Fibroblast of mammary gland (primary cell): ENCODE measurements at places on chromosomes 13 and 19.

DNA sequence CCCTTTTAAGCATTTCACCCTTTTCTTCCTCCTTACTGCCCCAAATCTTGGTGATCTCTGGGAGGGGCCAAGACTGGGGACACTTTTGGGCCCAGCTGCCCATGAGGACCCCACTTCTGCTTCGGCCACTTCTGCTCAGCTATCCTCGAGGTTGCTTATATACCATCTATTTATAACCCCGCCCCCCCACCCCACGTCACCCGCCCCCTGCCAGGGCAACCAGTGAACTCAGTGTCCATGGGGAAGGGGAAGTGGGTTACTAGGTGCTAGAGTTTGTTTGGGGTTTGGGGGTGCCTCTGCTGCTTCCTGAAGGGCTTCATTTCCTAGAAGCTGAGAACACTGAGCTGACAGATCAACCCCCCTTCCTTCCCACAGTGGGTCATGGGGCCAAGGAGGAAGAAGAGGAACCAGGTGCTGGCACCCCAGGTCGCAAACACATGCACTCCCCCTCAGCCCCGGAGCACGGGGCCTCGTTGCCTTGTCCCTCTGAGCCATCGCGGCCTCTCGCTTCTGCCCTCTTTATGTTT is 6.1 kb upstream of the ADGRE5 start:
- DNase-seq = no peak

DNA sequence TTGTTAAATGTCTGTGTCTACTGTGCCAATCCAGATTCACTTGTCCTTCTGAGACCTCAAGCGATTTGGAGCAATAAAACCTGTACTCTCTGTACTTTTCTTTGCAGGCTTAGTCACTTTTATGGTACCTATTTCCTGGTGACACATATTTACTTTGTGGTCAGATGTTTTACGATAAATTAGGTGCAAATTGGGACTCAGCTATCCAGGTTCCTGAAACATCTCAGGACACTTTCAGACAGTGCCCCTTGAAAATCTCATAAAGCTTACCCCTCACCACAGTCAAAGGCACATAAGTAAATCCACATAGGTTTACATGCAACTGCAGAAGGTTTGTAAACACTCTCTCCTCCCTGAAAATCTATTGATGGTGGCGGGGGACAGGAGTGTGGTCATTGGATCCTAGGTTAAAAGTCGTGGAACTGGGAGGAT is 438.8 kb downstream of the EFNB2 start:
- peak; percentile 76 for DNase-seq

GRCh38 chr19:48918801-48919247 is 14.7 kb upstream of the DHDH start:
- DNase-seq = no peak

DNA sequence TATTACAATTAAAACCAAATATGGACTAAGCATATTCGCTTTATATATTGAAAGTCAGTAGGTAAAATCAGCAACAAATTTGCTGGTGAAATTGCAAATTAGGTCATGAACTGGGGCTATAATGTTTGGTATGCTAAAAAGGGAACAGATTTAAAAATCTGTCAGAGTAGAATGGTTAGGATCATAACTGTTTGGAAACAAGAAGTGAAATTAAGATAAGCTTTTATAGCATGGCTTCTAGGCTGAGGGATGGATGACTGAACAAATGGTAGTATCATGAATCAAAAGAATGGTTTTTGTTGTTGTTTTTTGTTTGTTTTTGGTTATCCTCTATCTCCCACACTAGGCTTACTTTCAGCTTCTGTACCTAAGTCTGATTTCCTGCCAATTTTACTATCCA is 1090.4 kb downstream of the PCDH9 start:
- DNase-seq = no peak

- peak; percentile 69 for DNase-seq
These were observed 22.1 kb downstream of the MIPEP start for GRCh38 chr13:23867027-23867491.

- no peak for DNase-seq
These were observed 2.3 kb downstream of the ANKRD24 start for GRCh38 chr19:4184718-4185352.

- no peak for DNase-seq
These were observed 5.1 kb downstream of the ZSWIM9 start for GRCh38 chr19:48175578-48175977.

- DNase-seq = no peak
These were observed 12.0 kb downstream of the THOP1 start for GRCh38 chr19:2797280-2797679.

- no peak for DNase-seq
These were observed 21.7 kb downstream of the UBE2L5 start for GRCh38 chr13:30443957-30444404.

DNA sequence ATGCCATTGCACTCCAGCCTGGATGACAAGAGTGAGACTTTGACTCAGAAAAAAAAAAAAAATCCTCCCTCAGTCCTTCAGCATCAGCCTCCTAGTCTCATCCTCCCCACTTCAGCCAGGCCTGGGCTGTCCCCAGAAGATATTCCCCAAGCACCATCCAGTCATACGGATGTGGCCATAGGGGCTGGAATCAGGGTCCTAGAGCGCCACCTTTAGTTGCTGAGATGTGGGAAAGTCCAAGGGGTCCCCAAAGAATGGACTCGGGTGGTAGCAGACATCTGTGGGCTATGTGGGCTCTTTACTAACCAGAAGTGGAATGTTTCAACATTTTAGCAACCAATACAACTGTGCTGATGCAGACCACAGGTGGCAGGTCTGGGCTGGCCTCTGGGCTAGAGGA is 3.1 kb upstream of the TYROBP start:
- DNase-seq = no peak

DNA sequence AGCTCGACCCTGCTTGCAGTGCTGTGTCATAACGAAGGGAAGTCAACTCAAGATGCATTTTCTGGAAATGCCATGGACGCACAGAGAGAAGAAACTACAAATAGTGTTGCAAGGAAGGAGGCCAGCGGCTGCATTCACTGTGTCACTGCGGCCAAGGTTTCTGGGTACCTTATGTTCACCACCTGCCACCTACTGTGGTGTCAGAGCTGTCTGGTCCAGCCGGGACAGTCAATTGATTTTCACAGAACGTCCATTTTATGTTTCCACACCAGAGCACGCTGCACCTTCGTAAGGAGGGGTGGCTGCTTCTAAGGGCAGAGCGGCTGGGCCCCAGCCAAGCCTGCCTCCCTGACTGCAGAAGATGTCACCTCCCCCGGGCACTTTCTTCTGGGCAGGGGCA is 17.7 kb downstream of the TSHZ3 start:
- no peak for DNase-seq

GRCh38 chr13:32682740-32683139 is 96.5 kb downstream of the PDS5B start:
- DNase-seq = no peak

DNA sequence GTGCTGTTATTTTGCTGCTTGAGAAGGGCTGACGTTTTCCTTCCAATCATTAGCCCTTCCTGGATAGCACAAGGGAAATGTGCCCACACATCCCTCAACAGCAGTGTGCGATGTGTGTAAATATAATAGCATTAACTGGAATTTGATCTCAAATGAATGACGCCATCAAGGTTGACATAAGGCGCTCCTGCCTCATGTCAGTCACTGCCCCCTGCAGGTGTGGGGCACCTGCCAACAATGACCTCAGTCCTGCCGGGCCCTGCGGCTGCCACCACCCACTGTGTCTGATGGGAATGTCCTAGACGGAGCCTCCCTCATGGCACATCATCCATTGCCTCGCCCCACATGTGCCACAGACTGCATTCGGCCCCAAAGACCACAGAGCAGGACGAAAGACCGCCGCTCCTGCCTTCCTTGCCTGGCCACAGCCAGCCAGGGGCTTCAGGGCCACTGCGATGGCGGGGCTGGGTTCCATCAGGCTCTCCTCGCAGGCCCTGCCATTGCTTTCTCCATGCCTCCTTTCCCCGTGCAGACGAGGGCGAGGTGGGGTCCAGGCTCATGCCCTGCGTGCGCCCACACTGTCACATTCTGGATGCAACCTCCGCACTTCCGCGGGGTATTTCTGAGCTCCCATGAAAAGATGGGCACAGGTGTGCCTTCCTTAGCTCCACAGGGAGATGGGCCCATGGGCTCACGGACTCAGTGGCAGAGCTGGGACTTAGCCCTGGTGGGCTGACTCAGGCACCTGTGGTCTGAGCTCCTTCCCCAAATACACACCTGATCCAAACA is 146.7 kb downstream of the SOX1 start:
- DNase-seq = no peak

DNA sequence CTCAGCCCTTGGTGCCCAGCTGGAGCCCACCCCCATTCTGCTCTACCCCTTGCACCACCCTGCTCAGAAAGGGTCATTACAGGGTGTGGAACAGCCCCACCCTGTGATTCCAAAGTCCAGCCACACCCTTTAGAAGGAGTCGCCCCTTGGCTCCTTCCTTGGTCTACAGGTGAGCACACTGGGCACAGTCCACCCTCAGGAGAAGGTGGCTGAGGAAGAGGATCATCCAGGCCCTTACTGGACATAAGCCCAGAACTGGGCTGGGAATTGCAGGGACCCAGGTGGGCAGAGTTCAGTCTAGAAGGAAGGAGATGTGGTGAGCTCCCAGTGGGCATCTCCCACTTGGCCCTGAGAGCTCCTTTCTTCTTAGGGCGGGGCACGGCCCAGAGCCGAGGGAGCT is 8.6 kb downstream of the SLC46A3 start:
- DNase-seq = no peak

DNA sequence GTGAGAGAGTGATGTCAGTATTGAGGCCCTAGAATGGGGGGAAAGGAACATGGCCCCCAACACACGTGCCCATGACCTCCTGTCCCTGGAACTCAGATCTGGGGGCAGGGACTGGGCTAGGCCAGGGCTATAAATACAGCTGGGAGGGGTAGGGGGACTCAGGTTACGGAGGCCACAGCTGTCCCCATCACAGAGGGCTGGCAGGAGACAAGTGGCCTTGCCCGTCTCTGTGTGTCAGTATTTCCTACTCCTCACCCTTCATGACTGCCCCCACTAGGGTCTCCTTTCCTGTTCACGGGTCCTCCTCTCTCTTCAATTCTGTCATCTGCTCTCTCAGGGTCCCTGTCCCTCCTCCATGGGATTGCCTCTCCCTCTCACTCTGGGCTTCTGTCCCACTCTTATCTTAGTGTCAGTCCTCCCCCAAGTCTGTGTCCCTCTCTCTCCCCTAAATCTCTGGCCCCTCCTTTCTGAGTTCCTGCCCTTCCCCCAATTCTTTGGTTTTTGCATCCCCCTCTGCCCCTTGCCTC is 687 bp upstream of the HRC start:
- no peak for DNase-seq

DNA sequence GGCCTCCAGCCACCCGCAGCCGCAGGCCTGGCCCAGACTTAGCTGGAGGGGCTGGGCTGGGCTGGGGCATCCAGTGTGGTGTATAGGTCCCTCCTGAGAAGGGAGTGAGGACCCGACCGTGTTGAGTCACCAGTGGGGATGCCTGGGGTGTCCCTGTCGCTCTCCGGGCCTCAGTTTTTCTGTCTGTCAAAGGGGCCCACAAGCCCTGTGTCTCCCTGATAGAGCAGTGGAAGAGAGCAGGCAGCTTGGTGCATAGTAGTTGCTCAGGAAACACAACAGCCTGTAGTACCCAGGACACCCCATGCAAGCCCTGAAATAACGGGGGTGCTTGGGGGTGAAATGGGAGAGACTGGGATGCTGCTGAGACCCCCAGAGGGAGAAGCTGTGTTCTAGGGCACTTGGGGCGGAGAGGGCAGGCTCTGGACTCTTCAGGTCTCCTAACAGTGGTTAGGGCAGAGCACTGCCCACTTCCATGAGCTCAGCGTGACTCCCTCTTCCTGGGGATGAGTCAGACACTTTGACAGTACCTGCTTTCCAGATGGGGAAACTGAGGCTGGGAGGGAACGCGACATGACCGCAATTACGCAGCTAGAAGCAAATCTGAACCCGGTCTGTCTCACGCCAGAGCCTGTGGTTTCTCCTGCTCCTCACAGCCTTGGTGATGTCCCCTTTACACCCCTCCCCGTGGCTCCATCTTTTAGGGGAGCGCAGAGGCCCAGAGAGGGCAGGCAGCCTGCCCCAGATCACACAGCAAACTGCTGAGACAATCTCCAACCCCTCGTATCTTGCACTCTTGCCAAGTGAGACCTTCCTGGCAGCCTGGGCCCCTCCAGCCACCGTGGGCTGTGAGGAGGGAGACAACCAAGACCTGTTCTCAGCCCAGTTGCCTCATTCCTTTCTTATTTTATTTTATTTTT is 692 bp downstream of the SULT2B1 start:
- peak; percentile 12 for DNase-seq

DNA sequence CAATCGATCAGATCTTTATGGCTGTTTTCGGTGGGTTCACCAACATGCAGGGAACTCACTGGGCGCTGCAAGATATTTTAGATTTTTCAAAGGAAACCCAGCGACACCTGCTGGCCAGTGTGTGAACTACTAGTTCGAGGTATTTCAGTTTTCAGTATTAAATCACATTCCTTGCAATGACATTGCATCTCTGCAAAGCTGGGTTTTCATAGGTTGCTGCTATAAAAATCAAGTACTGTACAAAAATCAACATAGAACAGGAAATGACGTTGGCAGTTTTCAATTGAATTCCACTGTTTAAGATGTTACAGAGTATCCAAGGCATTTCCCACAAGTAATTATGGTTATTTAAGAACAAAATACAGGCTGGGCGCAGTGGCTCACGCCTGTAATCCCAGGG is 17.6 kb downstream of the LIG1 start:
- peak; percentile 56 for DNase-seq

- peak; percentile 94 for DNase-seq
These were observed 339.0 kb downstream of the RFC3 start for GRCh38 chr13:34156841-34157365.

DNA sequence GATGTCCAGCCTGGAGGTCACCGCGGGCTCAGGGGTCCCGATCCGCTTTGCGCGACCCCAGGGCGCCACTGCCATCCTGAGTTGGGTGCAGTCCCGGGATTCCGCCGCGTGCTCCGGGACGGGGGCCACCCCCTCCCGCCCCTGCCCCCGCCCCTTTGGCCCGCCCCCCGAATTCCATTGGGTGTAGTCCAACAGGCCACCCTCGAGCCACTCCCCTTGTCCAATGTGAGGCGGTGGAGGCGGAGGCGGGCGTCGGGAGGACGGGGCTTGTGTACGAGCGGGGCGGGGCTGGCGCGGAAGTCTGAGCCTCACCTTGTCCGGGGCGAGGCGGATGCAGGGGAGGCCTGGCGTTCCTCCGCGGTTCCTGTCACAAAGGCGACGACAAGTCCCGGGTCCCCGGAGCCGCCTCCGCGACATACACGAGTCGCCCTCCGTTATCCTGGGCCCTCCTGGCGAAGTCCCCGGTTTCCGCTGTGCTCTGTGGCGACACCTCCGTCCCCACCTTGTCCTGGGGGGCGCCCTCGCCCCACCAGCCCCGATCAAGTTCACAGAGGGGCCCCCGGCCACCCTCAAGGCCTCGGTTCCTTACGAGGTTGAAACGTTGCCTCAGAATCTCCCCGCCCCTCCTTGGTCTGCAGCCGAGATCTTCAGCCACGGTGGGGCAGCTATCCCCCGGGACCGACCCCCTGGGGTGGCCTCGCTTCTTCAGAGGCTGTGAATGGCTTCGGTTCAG is 1.2 kb downstream of the LDLR start:
- DNase-seq = peak; percentile 91

- DNase-seq = peak; percentile 17
These were observed 324.0 kb downstream of the GPC5 start for GRCh38 chr13:91722267-91722884.
